ENCODE measurements at places on chromosomes 2 and 18. TPM values are rescaled to one million over a fixed set of nuclear protein-coding genes. Genes with fewer than 3 reads are reported as not detected.

DNA sequence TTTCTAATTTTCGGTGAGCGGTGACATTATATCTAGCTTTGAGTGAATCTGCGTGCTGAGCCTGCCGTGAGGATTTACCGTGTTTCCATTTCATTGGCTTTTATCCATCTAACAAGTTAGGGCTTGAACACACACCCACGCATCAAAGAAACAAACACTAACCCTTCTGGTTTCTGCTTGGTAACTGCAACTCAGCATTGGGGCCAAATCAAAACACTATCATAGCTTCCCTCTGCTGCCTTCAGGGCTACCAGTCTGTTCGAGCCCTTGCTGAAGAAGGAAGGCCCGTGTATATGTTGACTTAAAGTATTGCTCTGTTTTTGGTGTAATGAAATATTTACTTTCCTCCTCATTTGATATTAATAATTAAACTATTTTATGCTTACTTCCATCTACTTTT lies 227.2 kb downstream of the PHLPP1 start:
- H3K27me3 ChIP-seq = no peaks in the 10 kb centered on the region
- peaks cover 9% of the 10 kb centered on the region for H3K36me3 ChIP-seq
- no peak overlapping the region for H3K27ac ChIP-seq
- no peak for DNase-seq
- no peaks in the 10 kb centered on the region for H3K4me1 ChIP-seq
- no peak overlapping the region for H3K4me3 ChIP-seq

The ALLC gene
- total RNA-seq = not detected

The TYMS gene
- total RNA-seq = 77.1 TPM

GRCh38 chr18:70387027-70387426 lies 98.2 kb downstream of the SOCS6 start:
- DNase-seq = no peak
- no peak overlapping the region for H3K27ac ChIP-seq
- H3K36me3 ChIP-seq = no peaks in the 10 kb centered on the region
- H3K27me3 ChIP-seq = no peaks in the 10 kb centered on the region
- peaks cover 4% of the 10 kb centered on the region for H3K4me1 ChIP-seq
- H3K4me3 ChIP-seq = no peak overlapping the region

- H3K36me3 ChIP-seq = peaks cover 7% of the 10 kb centered on the region
- H3K27me3 ChIP-seq = no peaks in the 10 kb centered on the region
- peaks cover 3% of the 10 kb centered on the region for H3K4me1 ChIP-seq
- H3K27ac ChIP-seq = peak overlapping the region; percentile 18
- no peak for DNase-seq
Measured at GRCh38 chr2:241081643-241082340, 20.3 kb downstream of the MTERF4 start.

DNA sequence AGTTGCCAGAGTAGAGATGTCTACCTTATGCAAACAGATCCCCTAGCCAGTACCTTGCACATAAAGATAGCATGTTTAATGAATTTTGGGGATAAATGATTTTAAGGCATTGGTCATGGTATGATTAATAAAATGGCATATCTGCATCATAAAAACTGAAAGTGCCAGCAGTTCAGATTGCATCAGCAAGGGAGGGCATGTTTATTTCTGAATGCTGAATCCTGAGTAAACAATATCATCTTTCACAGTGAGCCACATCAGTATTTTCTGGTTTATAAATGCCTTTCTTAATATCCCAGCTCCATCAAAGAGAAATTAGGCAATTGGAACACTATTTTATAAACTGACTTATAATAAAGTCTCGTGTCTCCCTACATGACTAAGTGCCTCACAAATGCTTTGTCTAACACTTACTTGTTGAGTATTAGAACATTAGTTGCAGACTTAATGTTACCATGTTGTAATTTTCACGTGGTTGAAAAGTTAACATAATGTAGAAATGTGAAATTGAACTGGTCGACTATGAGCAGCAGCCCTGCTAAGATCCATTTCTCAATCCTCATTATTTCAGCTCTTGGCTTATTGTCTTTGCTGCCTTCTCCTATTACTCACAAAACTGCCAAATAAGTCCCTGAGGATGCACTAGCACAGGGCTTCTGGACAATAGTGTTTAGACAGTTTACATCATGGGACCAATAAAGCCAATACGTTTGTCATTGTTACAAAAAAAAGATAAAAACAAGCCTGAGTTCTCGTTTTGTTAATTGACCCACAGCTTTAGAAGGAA lies 48.0 kb downstream of the LANCL1 start:
- H3K4me3 ChIP-seq = peak overlapping the region; percentile 28
- no peaks in the 10 kb centered on the region for H3K4me1 ChIP-seq
- H3K27ac ChIP-seq = no peak overlapping the region
- H3K36me3 ChIP-seq = peaks cover 54% of the 10 kb centered on the region

GRCh38 chr2:84427235-84428138 lies 31.6 kb downstream of the SUCLG1 start:
- no peak for DNase-seq
- H3K27me3 ChIP-seq = no peaks in the 10 kb centered on the region
- H3K27ac ChIP-seq = no peak overlapping the region
- peaks cover 60% of the 10 kb centered on the region for H3K36me3 ChIP-seq
- no peaks in the 10 kb centered on the region for H3K4me1 ChIP-seq
- no peak overlapping the region for H3K4me3 ChIP-seq

GRCh38 chr18:42082415-42083234 lies 127.6 kb downstream of the PIK3C3 start:
- no peak overlapping the region for H3K27ac ChIP-seq
- H3K4me1 ChIP-seq = peaks cover 3% of the 10 kb centered on the region
- no peak for DNase-seq
- H3K4me3 ChIP-seq = no peak overlapping the region
- H3K27me3 ChIP-seq = no peaks in the 10 kb centered on the region
- H3K36me3 ChIP-seq = peaks cover 57% of the 10 kb centered on the region

DNA sequence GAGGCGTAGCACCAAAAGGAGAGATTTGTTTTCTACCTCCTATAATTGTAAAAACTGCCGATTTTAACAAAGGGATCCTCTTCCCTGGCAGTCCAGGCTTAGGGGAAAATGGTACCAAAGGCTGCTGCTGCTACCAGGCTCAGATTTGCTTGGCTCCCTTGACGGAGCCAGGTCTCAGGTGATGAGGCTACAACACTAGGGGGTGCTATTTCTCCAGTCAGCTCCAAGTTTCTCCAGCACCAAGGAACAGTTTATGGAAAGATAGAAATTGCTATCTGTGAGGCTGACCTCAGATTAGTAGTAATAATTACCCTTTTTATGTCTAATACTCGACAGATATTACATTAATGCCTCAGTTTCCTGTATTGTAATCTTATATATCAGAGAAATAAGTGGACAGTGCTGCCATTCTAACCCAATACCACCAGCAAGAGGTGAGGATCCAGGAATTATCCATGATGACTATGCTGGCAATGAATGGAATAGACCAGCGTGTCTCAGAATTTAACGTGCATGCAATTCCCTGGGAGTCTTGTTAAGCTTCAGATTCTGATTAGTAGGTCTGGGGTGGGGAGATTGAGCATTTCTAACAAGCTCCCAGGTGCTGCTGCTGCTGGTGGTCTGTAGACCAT lies 111.3 kb downstream of the ESCO1 start:
- H3K36me3 ChIP-seq = no peaks in the 10 kb centered on the region
- peak; percentile 84 for DNase-seq
- H3K4me1 ChIP-seq = no peaks in the 10 kb centered on the region

GRCh38 chr2:222399038-222399783 lies 25.1 kb upstream of the SGPP2 start:
- H3K27me3 ChIP-seq = no peaks in the 10 kb centered on the region
- H3K27ac ChIP-seq = no peak overlapping the region
- H3K4me3 ChIP-seq = no peak overlapping the region
- no peaks in the 10 kb centered on the region for H3K4me1 ChIP-seq
- no peaks in the 10 kb centered on the region for H3K36me3 ChIP-seq

The LYPD1 gene
- total RNA-seq = 5.9 TPM

DNA sequence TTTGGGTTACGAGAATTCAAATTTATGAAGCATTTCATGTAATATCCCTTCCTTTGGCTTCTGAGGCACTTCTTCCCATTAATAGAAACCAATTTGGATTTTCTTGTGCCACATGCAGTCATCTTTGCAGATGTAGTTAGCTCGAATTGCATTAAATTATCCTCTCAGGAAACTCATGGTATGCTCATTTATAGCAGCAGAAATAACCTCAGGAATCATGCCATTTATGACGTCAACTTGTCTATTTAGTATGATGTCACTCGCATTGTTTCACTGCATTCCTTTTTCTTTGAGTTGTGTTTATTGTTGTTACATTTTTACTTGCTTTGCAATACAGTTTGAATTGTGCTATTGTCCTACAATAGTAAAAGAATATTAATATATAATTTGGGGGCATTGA lies 163.8 kb downstream of the RBM43 start:
- H3K27me3 ChIP-seq = no peaks in the 10 kb centered on the region
- H3K4me3 ChIP-seq = no peak overlapping the region

Data from endodermal cell (in vitro differentiated cells).